ENCODE measurements at places on chromosomes 6 and 20.

DNA sequence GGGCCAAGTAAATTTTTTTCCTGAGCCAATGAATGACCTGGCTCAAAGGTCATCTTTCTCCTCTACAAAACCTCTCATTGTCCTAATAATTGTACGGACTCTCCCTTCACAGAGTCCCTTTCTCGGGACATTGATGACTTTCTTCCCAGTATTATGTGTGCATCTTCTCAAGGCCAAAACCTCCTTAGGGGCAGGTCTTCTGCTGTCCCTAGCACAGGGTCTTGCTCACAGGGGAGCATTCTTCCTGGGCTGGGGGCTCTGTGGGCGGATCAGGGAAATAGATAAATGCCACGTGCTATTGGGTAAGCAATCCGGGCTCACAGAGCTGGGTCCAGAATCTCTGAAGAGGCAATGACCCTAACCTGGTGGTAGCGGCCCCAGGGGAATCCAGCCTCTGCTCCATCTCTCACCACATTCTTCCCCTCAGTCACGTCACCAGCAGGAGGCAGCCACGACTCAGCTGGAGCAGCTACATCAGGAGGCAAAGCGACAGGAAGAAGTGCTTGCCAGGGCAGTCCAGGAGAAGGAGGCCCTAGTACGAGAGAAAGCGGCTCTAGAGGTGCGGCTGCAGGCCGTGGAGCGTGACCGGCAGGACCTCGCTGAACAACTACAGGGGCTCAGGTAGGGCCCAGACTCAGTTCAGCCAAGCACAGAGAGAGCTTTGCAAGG is 23.5 kb downstream of the CEP250 start:
- no peak for DNase-seq

- DNase-seq: no peak
Observed at GRCh38 chr20:53389516-53390300, 203.9 kb downstream of the ZNF217 start.

- DNase-seq: no peak
Observed at GRCh38 chr6:70849348-70850069, 107.4 kb downstream of the B3GAT2 start.

- DNase-seq: peak; percentile 19
Observed at GRCh38 chr20:63009988-63010769, 3.4 kb upstream of the BHLHE23 start.

- DNase-seq: no peak
Observed at GRCh38 chr20:14295238-14295637, 42.2 kb downstream of the FLRT3 start.

GRCh38 chr6:33312361-33313104 is 1.3 kb downstream of the TAPBP start:
- DNase-seq: peak; percentile 65

DNA sequence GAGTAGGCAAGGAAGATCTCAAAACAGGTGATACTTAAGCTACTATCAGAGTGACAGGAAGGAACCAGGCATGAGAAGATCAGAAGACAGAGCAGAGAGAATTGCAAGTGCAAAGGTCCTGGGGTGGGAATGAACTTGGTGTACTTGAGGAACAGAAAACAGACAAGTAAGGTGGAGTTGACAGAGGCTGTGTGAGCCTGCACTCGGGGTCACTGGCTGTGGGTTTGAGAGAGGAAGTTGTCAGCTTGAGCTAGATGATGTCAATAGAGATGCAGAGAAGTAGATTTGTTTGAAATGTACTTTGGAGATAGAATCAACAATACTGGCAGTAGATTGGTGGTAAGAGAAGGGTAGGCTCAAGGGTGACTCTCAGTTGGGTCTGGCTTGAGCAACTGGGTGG is 209.5 kb downstream of the CLIC5 start:
- no peak for DNase-seq

DNA sequence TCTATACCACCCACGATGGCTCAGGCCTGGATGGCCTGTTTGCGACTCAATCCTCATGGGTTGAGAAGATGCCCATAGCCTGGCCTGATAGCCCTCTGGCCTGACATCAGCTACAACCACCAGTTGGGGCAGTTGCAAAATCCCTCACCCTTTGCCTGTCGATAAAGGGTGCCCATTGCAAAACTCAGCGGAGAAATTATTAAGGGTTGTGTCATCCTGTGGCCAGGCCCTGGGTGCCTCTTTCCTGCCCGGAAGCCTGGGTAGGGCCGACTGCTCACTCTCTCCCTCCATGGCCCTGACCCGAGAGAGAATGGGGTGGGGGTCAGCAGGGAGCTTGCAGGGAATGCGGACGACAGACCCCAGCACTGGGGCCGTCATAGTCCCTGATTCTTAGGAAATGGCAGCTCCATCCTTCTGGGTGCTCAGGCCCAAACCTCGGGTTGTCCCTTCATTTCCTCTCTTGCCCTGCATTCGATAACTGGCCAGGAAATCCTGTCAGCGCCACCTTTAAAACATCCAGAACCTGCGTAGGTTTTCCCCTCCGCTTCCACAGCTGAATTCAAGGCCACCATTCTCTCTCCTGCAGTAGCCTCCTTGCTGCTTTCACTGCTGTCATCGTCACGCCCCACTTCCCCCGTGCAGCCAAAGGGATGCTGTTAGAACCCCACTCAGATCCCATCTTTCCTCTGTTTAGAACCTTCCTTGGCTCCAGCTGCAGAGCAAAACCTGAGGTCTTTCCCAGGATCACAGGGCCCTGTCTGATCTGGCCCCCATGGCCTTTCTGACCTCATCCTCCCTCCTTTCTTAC is 31.1 kb downstream of the CEBPB start:
- no peak for DNase-seq

DNA sequence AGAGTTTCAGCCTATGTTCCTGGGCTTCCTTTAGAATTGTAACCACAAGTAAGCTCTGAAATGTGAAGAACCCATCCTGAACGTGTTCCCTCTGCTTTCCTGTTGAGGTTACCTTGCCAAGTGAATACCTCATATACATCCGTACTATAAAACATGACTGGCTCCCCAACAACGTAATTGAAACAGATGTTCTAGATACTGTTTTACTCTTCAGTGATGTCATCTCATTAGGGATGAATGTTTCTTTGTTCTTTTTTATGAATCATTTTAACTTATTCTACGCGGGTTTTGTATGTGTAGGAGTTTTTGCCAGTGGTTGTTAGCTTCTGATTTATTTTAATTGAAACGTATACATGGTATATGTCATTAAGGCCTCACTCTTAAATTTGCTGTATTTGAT is 166.8 kb downstream of the SAMD5 start:
- no peak for DNase-seq

- DNase-seq: no peak
Observed at GRCh38 chr20:63334356-63334755, 26.8 kb downstream of the CHRNA4 start.

DNA sequence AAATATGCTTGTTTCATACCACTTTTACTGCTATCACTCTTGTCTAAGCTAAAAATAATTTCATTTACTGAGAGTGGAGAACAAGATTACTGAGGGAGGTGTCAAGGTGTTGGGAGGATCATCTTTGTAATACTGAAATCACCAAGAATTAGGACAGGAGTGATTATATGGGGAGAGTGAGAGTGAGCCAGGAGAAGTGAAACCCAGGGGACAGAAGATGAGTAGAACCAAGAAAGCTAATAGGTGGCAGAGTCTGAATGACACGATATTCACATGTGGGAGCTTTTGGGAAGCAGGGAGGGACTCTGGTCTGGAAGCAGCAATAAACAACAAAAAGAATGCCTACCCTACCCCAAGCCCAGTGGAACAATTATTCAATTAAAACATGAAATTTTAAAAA is 58.6 kb downstream of the AK9 start:
- DNase-seq: no peak

- DNase-seq: no peak
Observed at GRCh38 chr6:112501705-112502104, 154.6 kb downstream of the RFPL4B start.

DNA sequence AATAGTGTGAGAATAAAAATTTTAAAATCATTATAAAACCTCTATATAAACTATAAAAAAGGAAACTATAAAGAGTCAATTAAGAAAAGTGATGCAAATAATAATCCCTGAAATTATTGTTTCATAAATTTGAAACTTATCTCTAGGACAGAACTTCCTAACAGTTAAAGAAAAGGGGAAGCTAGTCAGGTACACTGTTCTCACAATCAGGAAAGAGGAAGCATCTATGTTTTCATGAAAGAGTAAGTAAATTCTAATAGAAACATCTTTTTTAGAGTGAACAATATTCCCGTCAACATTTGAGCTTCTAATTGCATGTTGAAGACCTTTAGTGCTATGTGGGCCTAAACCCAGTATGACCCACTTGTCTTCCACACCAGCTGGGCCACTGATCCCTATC is 1.2 kb upstream of the ADGRF1 start:
- DNase-seq: no peak

DNA sequence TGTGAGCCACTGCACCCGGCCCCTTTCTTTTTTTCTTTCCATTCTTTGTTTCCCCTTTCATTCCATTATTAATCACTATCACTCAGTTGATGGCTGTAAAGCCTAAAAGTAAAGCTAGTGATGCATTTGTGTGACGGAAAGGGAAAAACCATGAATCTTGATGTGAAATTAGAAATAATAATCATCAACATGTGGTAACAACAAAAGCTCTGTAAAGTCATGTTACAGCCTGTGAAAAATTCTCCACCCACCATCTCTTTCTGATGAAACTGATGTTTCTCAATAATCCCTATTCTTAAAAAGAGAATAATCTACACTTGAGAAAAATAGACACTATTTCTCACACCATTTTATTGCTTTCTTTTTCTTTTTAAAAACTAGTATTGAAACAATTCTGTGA is 80.0 kb downstream of the CRYBG1 start:
- DNase-seq: no peak

- DNase-seq: no peak
Observed at GRCh38 chr20:19110881-19111460, 101.5 kb upstream of the SLC24A3 start.

- DNase-seq: no peak
Observed at GRCh38 chr20:57252559-57253162, 13.8 kb downstream of the BMP7 start.

DNA sequence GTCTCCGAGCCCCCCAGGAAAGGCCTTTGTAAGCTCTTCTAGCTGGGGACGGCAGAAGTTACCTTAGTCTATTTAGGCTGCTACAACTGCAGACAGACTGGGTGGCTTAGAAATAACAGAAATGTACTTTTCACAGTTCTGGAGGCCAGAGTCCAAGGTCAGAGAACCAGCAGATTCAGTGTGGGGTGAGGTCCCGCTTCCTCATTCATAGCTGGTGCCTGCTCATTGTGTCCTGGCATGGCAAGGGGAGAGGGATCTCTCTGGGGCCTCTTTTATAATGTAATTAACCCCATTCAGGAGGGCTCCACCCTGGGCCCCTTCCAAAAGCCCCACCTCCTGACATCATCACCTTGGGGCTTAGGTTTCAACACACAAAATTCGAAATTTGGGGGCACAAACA is 315.1 kb downstream of the CDH4 start:
- no peak for DNase-seq

GRCh38 chr20:46221256-46221833 is 87.0 kb downstream of the CDH22 start:
- no peak for DNase-seq

DNA sequence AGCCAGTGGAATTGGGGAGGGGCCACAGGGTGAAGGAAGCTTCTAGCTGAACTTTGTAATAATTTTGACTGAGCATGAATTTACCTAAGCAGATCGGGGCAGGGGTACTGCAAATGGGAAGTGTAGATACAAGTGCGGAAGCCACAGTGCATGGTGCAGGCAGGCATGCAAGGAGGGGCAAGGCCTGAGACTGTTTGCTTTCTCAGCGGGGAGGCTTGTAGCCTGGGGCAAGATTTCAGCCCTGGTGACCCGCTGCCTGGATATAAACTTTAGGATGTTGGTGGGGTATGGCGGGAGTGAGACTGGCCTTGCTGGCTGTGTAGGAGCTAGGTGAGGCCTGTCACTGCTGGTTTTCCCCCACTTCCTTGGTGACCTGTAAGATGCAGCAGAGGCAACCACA is 266.4 kb upstream of the PREP start:
- no peak for DNase-seq

DNA sequence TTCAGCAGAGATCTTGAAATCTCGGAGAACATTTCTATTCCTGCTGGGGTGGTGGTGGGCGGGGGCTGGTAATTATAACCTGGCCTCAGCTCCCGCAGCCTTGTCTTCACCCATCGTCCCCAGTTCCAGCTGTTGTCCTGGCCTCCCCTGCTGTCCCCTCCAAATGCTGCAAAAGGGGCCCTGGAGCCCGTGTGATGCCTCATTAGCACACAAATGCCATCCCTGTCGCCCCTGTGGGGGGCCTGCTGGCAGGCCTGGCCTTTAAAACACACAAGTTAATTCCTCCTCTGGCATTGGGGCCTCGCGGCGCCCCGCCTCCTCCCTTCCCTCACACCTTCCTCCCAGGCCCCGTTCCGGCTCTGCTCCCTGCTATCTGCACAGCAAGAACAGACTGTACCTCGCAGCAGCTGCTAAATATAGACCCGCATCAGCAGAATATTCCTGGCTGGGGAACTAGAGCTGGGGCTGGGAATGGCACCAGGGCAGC is 85.7 kb downstream of the CDH22 start:
- no peak for DNase-seq

DNA sequence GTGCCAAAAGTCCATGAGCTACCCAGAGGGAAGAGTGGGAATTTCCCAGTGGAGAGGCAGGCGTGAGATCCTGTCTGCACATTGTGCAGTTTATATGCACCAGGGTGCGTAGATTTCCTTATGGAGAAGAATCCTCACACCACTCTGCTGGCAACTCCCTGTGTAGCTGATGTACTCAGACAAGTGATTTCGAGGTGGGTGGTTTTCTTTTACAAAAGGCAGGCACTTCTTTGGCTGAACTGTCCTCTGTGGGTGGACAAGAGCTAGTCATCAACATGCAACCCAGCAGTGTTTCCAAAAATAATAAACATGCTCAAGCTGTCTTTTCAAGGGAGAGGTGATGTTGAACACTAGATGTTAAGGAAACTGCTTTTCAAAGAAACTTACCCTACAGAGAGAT is 121.7 kb upstream of the NXT1 start:
- no peak for DNase-seq

DNA sequence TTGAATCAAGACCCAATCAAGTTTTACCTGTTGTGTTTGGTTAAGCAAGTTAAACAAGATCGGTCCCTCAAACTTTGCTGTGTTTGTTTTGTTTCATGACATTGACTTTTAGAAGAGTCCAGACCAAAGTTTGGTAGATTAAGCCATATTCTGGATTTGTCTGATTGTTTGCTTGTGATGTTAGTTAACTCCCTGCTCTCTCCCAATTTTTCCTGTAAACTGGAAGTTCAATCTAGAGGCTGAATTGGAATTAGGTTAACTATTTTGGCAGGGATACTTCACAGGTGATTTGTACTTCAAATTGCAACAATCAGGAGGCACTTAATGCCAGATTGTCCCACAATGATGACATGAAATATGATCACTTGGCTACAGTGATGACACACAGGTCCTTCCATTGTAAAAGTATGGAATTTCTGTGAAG is 13.6 kb upstream of the SH3BGRL2 start:
- no peak for DNase-seq

GRCh38 chr6:18672852-18673251 is 285.7 kb downstream of the RNF144B start:
- no peak for DNase-seq

DNA sequence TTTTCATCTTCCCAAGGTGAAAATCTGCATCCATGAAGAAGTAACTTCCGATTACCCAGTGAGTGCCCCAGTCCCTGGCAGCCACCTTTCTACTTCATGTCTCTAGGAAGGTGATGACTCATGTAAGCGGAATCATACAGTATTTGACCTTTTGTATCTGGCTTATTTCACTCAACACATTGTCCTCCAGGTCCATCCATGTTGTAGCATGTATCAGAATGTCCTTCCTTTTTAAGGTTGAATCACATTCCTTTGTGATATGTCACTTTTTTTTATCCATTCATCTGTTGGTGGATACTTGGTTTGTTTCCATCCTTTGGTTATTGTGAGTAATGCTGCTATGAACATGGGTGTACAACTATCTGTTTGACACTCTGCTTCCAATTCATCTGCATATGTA is 176.3 kb upstream of the CDYL start:
- no peak for DNase-seq

Data from stimulated activated CD4-positive, alpha-beta T cell treated with anti-CD3 and anti-CD28 coated beads, Interleukin-1b, Interleukin-23, amount 100 ng/mL, for 1 hour (primary cell).